ENCODE measurements at places on chromosomes 4 and X.

DNA sequence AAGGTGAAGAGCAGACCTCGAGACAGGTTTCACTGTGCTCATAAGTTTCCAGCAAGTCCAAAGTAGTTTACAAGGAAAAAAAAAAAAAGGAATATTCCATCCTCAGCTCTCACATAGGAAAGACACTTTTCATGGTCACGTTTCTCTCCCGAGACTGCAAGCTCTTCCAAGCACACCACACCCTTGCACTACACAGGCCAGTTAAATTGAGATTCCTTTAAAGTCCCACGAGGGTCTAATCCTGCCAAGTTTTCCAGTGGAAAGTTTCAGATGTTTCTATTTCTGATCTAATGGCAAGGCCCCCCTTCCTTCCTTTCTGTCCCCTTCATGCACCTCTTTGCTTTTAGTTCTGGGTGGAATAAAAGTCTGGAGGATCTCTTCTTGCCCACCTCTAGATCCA lies 67.9 kb upstream of the PCDH19 start:
- DNase-seq, result no peak

- DNase-seq, result no peak
These were observed 57.9 kb downstream of the CCKAR start for GRCh38 chr4:26432419-26432818.

DNA sequence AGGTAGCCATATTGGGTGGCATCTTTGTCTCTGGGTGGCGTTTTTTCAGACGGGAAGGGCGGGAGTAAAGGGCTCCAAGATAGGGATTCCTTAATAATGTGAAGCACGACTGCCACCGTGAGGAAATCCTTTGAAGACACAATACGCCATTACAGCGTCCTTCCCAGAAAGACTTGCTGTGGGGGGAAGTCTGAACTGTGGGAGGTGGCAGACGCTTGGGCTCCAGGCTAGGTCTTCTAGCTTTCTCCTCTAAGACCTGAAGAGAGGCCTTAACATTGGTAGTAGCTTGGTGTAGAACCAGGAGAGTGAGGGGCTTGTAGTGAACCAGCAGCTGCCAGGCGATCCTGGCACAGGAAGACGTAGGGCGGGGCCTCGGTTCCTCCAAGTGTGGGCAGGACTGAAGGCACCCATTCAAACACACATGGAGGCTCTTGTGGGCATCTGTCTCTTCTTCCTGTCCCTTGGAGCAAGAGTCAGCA lies 197.3 kb downstream of the OR13H1 start:
- DNase-seq, result no peak

- no peak for DNase-seq
These were observed 26.9 kb upstream of the HPSE start for GRCh38 chr4:83361416-83362103.

GRCh38 chrX:39759526-39760224 lies 338.1 kb downstream of the BCOR start:
- DNase-seq, result no peak

DNA sequence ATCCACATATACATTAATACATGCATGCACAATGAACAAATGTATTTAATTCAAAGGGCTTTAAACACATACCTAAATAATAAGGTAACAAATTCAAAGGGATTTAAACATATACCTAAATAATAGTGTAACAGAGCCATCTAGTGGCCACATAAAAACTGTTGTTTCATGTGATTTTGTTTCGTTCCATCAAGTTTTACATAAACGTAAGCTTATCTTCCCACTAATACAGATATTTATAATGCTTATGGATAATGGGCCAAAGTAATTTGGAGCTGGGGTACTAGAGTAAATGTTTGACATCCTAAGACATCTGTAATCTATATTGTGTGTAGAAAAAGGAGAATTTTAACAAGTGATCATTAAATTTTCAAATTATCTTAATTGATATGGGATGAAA lies 82.3 kb downstream of the PRSS12 start:
- no peak for DNase-seq

GRCh38 chrX:13522811-13523210 lies 46.6 kb upstream of the EGFL6 start:
- DNase-seq, result no peak

- DNase-seq, result no peak
These were observed 183.6 kb upstream of the DKK2 start for GRCh38 chr4:107219681-107220080.

GRCh38 chrX:45485719-45486118 lies 285.0 kb upstream of the DIPK2B start:
- DNase-seq, result no peak

GRCh38 chrX:134000260-134001245 lies 15.2 kb upstream of the GPC3 start:
- no peak for DNase-seq

GRCh38 chr4:54073271-54073880 lies 9.0 kb upstream of the CHIC2 start:
- DNase-seq, result no peak

- DNase-seq, result no peak
These were observed 22.8 kb upstream of the FMR1NB start for GRCh38 chrX:147958291-147958690.
